ENCODE measurements at places on chromosomes 13 and 19. TPM values are rescaled to one million over a fixed set of nuclear protein-coding genes. Genes with fewer than 3 reads are reported as not detected.

Gene C5AR2
- not detected for total RNA-seq

DNA sequence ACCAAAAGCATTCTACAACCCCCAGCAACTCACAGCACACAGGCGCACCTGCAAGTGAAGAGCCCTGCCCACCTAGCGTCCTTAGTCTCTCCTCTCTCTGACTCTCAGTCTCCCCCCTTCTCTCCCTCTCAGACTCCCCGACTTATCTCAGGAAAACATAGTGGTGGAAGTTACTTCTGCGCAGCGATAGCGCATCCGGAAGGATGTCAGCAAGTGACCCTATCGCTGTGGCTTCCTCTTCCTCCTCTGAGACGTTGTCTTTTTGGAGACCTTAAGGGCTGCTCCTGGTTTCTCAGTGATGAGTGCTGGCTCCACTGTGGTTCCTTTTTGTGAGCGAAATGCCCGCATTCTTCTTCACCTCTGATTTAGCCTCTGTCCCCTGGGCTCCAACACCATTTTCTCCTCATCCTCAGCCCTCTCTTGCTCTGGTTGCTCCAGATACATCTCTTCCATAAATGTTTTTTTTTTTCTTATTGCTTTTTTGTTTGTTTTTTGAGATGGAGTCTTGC is 1.4 kb upstream of the YIF1B start:
- no peak for DNase-seq

DNA sequence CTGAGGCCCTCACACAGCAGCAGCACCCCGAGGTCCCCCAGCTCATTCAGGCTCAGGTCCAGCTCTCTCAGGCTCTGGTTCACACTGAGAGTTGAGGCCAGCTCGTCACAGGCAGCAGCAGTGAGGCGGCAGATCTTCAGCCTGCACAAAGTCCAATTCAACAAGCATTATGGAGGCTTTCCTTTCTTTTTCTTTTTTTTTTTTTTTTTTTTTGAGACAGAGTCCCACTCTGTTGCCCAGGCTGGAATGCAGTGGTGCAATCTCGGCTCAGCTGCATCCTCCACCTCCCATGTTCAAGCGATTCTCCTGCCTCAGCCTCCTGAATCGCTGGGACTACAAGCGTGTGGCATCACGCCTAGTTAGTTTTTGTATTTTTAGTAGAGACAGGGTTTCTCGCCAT is 22.9 kb downstream of the NLRP12 start:
- DNase-seq = no peak

- DNase-seq = no peak
Observed at GRCh38 chr19:47854459-47854858, 4.6 kb upstream of the TPRX2 start.

DNA sequence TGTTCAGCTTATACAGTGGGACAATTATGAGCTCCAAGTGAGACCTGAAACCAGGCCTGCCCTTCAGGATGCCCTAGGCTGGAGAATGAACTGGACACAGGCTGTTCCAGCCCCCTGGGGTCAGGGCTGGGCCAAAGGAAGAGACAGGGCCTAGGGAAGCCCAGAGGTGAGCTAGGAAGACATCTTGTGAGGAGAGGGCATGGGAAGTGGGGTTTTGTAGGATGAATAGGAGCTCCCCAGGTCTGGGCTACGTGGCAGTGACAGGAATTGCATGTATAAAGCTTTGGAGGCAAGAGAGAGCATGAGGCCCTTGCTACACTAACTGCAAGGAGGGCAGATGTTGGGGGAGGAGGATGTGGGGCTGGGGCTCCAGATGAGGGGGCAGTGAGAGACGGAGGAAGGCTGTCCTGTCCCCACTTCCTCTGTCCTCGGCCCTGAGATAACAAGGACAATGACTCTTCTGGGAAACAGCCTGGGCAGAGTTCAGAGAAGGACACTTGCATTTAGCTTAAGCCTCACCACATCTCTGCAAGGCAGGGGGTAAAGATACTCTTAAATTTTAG is 1.5 kb upstream of the TBXA2R start:
- no peak for DNase-seq
